CD4-positive, alpha-beta memory T cell (primary cell): ENCODE measurements at places on chromosomes 11 and 22.

DNA sequence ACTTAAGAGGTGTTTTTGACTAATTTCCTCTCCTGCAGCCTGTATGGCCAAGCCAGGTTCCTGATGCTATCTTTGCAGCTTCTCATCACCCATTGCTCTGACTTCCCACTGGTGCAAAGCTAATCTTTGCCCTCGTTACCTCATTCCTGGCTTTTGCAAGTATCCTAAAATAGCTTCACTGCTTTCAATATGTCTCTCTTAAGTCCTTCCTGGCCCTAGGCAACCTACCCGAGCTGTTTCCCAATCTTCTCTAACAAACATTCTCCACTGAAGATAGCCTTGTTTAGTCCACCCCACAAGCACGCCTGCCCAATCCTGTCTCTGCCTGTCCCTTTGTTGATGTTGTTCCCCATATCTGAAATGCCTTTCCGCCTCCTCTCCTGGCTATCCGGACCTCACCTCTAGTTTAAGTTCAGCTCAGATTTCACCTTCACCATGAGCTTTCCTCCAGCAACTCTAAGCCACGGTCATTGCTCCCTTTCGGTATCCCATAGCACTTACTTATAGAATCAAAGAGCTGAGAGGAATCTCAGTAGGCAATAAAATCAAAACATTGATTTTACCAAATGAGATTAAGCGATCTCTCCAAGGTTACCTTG, 30.1 kb upstream of the CECR2 start:
- no peak for DNase-seq

DNA sequence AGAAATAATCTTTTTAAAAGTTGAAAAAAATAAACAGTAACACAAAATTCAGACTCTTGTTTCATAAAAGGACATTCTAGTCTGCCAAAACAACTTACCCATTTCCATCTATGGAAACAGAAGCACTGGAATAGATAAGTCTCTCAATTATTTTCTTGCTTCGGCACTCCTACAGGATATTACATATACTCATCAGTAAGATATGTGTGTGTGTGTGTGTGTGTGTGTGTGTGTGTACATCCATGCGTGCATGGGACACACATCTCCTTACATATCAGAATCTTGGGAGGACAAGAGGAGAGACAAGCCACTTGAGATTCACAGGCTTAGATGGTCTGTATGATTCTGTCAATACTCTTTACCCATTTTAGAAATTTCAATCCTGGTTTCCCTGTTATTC, 144.6 kb downstream of the ATG16L2 start:
- no peak for DNase-seq

DNA sequence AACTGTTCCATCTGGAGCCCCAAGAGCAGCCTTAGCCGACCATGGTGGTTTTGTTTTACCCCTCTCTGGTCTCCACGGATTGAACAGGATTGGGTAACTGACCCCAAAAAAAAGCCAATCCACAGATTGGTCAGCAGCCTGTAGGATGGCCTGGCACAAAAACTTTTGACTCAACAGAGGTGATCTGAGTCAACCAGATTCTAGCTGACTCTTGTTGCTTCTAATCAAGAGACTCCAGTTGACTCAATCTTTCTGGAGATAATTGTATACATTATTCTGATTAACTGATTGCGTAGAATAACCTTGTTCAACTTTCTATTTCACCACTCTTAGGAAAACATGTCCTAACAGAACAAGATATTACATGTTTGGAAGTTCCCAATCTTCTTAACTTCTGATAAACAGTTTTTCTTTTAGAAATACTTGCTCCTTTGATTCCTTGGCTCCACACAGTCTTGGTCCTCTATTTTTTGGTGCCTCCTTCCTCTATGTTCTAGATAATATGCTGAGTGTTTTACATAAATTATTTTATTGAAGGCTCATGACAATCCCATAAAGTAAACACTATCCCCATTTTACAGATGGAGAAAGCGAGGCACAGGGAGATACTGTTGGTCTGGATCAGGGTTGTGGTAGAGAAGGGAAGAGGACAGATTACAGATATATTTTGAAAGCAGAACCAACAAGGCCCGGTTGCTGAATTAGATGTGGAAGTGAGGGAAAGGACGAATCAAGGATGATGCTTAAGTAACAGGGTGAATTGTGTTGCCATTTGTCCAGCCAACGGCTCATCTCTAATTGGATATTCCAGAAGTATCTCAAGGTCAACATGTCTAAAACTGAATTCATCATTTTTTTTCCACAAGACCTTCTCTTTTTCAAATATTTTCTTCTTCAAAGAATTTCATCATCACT, 11.5 kb upstream of the ZC3H12C start:
- no peak for DNase-seq

DNA sequence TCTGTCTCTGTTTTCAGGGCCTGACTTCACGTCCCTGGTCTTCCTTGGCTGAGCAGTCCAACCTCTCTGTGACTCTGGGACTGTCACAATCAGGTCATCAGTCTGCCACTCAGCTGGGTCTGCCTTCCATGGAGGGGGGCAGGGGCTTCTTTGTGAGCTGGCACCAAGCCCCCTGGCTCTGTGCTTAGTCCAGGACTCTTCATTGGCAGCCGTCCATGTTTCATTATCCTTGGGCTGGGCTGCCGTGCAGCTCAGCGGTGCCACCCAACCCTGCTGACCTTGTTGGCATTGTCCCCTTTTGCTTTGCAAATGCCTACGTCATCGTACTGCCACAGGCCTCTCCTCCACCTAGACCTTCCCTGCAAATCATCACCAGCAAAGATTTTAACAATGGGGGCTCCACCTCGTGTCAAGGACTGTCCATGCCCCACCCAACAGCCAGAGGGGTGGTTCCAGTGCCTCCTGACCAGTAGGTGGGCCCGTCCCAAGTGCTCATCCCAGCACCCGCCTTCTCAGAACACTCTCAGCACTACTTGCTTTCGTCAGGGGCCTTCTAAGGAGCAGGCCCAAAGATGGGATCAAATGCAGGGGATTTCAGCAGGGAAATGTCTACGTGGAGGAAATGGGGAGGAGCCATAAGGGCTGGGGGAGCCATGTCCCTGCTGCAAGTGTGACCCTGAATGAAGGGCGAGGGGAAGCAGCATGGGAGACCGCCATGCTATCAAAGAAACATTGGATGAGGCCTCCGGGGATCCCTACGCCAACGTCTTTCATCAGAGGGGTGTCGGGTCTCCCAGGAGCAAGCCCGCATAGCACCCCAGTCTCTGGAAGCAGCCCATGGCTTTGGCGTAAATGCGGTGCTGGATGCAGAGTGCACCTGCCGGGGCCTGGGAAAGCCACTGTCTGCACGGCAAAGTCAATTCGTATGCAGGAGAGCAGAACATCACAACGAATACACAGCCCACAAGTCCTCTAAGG, 18.2 kb downstream of the KRTAP5-6 start:
- DNase-seq: no peak

GRCh38 chr11:19087658-19088057, 27.1 kb upstream of the MRGPRX2 start:
- no peak for DNase-seq

GRCh38 chr11:30984442-30984816, 385.1 kb downstream of the DCDC1 start:
- no peak for DNase-seq

- DNase-seq: no peak
Observed at GRCh38 chr11:34439610-34440198, 970 bp downstream of the CAT start.

DNA sequence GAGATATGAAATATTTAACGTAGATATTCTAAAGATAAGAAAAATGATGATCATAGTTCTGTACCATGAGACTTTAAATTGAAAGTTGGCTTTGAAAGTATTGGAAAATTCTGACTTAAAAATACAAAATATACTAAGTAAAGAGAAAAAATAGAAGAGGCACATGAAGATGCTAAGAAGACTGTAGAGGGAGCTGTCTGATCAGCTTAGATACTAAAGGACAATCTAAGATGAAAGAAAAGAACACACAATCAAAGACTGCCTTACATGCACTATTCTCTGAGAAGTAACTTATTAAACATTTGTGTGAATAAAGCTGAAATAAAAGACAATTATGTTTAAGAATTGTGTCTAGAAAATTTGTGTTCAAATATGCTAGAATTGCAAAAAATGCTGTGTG, 55.1 kb downstream of the RBMXL2 start:
- no peak for DNase-seq

- no peak for DNase-seq
Observed at GRCh38 chr11:65851083-65851579, 6.8 kb downstream of the CFL1 start.

GRCh38 chr11:94740083-94741021, 27.8 kb upstream of the AMOTL1 start:
- DNase-seq: no peak

DNA sequence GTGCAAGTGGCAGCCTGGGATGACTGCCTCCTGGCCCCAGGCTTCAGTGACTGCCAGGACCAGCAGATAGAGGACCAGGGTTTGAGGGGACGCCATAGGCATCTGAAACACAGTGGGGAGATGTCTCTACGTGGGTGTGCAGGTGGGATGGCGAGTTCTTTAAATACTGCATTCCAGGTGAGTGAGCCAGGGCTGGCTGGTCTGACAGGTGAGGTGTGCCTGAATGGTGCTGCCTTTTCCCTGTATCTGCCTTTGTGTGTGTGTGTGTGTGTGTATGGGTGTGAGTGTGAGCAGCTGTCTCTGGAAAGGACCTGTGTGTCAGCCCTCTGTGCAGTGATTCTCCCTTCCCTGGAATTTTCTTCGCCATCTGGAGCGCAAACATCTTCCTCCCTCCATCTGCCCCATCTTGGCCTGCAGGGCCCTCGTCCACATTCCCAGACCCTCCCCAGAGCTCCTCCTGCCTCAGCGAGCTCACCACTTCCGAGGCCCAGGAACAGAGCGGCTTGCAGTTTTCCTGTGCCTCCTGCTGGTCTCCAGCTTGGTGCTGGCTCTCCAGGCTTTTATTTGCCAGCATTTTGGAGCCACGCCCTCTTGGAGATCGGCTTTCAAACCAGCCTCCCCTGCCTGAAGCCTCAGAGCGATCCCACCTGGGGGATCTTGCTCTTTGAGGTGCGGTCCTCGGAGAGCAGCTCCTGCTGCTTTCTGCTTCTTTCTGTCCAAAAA, at the start of gene GPHA2:
Gene GPHA2, minus strand, starts transcription at position 535 of the 723 bp plus-strand sequence. Its CDS starts 433 bp downstream, at position 102.
- DNase-seq: no peak

DNA sequence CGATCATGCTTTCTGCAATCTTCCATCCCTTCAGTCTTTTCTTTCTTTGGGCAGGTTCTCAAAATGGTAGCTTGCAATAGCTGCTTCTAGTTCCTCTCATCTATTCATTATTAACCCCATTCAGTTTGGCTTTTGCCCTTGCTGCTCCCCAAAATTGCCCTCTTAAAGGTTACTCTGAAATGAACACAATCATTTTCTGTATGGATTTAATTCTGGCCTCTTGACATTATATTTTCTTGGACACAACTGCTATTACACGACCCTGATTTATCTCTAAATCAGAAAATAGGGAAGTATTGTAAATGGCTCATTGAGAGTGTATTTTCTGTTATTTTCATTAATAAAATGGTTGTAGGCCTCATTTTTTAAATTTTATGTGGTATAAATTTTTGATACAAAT, at the start of gene ANGPTL5:
Gene ANGPTL5, minus strand, starts transcription at position 101 of the 400 bp plus-strand sequence. CDS start 8,613 bp downstream, outside the sequence.
- DNase-seq: no peak

GRCh38 chr22:20963201-20964052, 3.6 kb upstream of the AIFM3 start:
- DNase-seq: no peak

- DNase-seq: no peak
Observed at GRCh38 chr11:13720940-13721339, 52.5 kb downstream of the FAR1 start.

DNA sequence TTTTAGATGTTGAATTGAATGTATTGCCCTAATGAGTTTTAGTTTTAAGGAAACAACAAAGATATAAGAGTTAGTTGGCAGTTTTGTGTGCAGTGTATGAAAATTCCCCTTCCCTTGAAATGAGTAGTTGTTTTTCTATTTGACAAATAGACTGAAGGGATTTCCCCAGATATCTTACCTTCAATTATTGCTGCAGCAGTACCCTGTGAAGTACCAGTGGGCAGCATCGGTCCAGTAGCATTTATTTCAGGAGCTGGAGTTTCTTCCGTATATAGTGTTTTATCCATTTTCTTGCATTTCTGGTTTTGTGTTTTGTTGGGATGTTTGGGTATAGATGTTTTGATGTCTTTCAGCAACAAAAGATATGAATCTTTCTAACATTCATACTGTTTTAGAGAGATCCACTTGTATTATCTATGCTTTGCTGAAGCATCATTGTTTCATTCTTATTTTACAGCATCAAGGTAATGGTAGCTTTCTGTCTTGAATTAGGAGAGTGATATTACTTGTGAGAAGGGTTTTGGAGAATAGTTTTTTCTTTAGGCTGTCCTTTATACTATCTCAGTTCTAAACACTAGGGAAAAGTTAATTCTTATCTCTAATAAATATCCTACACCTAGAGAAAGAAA, 7.4 kb downstream of the KMT2A start:
- no peak for DNase-seq
